ENCODE measurements at places on chromosomes 11 and 22. TPM values are rescaled to one million over a fixed set of nuclear protein-coding genes. Genes with fewer than 3 reads are reported as not detected.

Gene OR51I1
- not detected for total RNA-seq

- DNase-seq = no peak
Measured at GRCh38 chr11:83008581-83008923, 63.1 kb downstream of the RAB30 start.

Gene GLYATL2
- not detected for total RNA-seq

DNA sequence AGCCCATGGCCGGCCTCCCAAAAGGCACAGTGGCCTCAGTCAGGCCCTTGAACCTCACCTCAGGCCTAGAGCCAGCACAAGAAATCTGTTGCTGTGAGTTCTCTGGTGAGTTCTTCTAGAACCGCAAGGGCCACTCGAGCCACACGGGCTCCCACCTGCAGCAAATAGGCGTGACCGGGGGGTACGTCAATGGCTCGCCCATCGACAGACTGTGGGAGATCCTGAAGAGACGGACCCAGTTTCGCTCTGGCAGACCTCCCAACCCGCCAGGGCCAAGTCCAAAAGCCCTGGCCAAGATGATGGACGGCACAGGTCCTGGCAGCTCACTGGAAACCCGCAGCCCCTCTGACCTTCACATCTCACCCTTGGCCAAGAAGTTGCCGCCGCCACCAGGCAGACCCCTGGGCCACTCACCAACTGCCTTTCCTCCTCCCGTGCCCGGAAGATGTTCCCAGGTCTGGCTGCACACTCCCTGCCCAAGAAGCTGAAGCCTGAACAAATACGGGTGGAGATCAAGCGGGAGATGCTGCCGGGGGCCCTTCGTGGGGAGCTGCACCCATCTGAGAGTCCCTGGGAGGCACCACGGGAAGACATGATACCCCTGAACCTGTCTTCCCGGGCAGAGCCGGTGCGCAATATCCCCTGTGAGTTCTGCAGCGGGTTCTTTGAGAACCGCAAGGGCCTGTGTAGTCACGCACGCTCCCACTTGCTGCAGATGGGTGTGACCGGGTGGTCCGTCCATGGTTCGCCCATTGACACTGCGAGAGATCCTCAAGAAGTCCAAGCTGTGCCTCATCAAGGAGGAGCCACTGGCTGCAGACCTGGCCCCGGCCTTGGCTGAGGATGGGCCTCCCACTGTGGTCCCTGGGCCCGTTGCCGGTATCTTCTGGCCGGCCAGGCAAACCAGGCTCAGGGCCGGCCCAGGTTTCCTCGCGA lies 544.2 kb upstream of the CCDC179 start:
- DNase-seq = no peak

DNA sequence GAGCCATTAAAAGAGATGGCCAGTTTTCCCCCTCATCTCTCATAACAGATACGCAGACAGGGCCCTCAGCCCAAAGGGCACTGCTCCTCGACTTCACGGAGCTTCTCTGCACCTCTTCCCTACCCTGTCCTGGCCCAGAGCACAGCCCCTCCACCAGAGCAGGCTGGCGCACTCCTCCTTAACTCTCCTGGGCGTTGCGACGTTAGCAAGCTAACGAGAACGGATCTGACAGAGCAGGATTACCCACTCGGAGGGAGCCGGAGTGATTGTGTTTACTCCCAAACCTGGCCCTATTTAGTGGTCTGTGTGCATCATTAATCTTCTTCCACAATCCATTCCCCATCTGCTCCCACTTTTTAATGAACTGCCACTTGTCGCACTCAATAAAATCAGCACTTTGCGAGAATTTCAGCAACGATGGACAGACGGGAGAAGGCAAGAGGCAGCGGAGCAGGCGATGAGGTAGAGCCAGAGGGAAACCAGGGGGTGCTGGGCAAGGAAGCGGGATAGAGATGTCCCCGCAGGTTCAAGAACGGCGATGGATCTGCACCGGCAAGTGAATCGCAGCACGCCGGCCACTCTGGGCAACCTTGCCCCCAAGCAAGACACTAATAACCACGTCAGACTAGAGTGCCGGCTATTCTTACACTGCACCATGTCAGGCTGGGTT lies 159.4 kb downstream of the BUD13 start:
- DNase-seq = no peak

Gene ADORA2A
- 11.4 TPM for total RNA-seq

Gene C2CD2L
- 5.6 TPM for total RNA-seq

- DNase-seq = no peak
Measured at GRCh38 chr22:50701428-50702154, 29.0 kb downstream of the SHANK3 start.

GRCh38 chr11:66075273-66075672 lies 5.2 kb downstream of the PACS1 start:
- no peak for DNase-seq

DNA sequence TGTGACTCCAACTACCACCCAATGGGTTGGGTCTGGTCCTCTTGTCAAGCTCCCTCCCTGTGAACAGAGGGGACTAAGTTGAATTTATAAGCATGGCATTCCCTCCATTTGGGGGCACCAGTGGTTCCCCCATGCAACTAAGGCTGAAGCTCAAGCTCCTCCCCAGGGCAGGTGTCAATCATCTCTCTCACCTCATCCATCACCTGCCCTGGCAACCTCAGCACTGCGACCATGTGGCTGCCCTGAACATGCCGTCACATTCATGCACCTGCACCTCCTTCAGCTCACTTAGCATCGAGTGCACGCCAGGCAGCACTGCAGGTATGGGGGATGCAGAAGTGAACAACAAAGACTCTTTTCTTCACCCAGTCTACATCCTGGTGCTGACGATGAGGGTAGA lies 799.3 kb downstream of the TBC1D22A start:
- no peak for DNase-seq

Gene IGSF9B
- total RNA-seq = 0.17 TPM
